ENCODE measurements at places on chromosomes 12 and 14.

GRCh38 chr14:64965356-64966000 lies 6.7 kb downstream of the RAB15 start:
- no peak for DNase-seq

DNA sequence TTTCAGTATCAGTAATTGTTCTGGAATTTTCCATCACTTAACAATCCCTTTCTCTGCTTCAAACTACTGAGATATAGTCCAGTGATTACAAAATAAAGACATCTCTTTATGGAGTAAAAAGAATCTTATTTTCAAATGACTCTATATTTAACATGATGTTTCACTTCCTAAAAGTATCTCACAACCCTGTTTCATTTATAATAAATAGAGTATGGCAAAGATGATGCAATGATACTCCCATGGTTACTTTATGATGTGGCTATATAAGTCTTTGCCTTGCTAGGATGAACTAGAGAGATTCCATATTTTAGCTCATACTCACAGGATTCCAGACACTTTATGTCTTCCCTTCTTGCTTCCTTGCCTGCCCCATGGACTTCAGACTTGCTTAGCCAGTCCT lies 953.5 kb upstream of the MDGA2 start:
- DNase-seq, result no peak

GRCh38 chr12:92438641-92439419 lies 264.0 kb upstream of the PLEKHG7 start:
- no peak for DNase-seq

GRCh38 chr14:84323978-84324377 lies 1206.0 kb upstream of the FLRT2 start:
- DNase-seq, result no peak

- DNase-seq, result peak; percentile 78
These were observed 89.8 kb downstream of the CRADD start for GRCh38 chr12:93766796-93767523.

All from HCEC 1CT (cell line).